Sigmoid colon (tissue), 7 donors: ENCODE measurements at places on chromosomes 2 and 18. TPM values are rescaled to one million over a fixed set of nuclear protein-coding genes. Genes with fewer than 3 reads are reported as not detected.

KCNG2 gene
- 0.15 TPM for polyA plus RNA-seq

ADCYAP1 gene
- not detected for polyA plus RNA-seq

CHRNG gene
- not detected for polyA plus RNA-seq

NT5C1B gene
- polyA plus RNA-seq: not detected

SLC16A14 gene
- 0.23 TPM for polyA plus RNA-seq

NMUR1 gene
- polyA plus RNA-seq: 0.28 TPM

ALK gene
- 0.31 TPM for polyA plus RNA-seq

PTPRN gene
- 3.6 TPM for polyA plus RNA-seq

RESP18 gene
- polyA plus RNA-seq: not detected

ANO7 gene
- 7.8 TPM for polyA plus RNA-seq
